AG09309 (cell line): ENCODE measurements at places on chromosomes 6 and 20.
A peak's percentile ranks its signal among the peaks of the same experiment; 100 is the strongest.

GRCh38 chr6:56649782-56650181 is 7.1 kb upstream of the DST start:
- DNase-seq: no peak

DNA sequence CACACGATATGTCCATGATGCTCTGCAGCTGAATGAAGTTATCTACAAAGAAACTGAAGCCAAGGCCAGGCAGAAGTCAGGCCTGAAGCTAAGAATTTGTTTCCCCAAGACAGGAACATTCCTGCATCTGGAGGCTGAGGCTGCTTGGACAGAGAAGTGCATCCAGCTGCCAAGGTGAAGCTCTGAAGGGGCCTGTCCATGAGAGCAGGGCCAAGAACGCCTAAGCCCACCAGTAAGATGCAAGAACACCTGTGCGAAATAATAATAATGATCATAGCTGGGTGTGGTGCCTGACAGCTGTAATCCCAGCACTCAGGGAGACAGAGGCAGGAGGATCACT is 37.7 kb upstream of the B4GALT5 start:
- no peak for DNase-seq

GRCh38 chr20:14583413-14583812 is 246.0 kb upstream of the FLRT3 start:
- no peak for DNase-seq

- DNase-seq: no peak
Observed at GRCh38 chr6:11778648-11779328, at the start of gene ADTRP. Gene ADTRP (minus strand): TSS chr6:11778803. CDS start chr6:11778759, 44 bp downstream.

DNA sequence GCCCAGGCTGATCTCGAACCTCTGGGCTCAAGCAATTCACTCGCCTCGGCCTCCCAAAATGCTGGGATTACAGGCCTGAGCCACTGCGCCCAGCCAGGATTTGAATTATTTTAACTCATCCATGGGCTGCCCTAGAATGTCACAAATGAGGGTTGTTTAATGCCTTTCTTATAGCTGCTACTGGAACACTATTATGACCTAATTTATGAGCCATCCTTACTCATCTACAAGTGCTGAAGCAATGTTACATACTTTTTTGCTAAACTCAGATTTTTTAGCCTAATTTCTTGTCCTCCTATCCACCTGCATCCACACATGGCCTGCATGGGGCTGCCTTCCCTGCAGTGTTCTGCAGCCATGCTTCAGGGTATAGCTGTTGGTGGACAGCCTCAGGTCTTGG is 59.9 kb downstream of the RTN4IP1 start:
- DNase-seq: no peak

DNA sequence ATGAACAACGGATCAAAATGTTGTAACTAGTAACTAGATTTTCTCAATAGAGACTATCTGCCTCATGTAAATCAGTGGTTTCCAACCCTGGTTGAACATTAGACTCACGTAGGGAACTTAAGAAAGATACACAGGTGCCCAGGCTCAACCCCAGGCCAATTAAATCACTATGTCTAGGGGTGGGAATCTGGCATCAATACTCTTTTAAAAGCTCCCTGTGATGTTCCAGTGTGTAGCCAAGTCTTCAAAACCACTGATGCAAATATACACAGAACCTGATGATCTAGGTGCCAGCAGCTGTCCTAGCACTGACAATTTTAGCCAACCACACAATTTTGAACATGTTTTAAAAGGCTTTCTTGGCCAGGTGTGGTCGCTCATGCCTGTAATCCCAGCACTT is 128.7 kb downstream of the TBC1D32 start:
- DNase-seq: no peak

- DNase-seq: no peak
Observed at GRCh38 chr6:114649298-114649697, 306.5 kb upstream of the HS3ST5 start.

DNA sequence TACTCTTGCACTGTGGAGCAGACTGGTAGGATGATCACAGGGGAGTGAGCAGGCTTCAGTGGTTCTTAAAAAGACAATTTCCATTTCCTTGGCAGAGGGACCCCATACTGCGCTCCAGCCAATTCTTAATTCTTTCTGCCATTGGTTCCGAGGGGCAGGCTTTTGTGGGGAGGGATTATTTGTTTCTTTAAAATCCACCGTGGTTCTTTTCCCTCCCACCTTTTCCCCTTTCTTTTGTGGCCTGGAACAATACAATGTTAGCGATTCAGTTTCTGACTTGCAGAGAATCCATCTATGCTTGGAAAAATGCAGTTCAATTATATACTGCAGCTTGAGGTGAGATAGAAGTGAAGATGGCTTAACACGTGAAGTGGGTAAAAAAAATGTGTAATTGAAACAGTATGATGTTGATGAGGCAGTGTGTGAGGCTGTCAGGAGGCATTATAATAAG is 379.0 kb upstream of the FLRT3 start:
- DNase-seq: no peak

- no peak for DNase-seq
Observed at GRCh38 chr6:88561034-88561953, 395.1 kb upstream of the CNR1 start.

GRCh38 chr6:169212897-169213813 is 40.5 kb downstream of the THBS2 start:
- no peak for DNase-seq

DNA sequence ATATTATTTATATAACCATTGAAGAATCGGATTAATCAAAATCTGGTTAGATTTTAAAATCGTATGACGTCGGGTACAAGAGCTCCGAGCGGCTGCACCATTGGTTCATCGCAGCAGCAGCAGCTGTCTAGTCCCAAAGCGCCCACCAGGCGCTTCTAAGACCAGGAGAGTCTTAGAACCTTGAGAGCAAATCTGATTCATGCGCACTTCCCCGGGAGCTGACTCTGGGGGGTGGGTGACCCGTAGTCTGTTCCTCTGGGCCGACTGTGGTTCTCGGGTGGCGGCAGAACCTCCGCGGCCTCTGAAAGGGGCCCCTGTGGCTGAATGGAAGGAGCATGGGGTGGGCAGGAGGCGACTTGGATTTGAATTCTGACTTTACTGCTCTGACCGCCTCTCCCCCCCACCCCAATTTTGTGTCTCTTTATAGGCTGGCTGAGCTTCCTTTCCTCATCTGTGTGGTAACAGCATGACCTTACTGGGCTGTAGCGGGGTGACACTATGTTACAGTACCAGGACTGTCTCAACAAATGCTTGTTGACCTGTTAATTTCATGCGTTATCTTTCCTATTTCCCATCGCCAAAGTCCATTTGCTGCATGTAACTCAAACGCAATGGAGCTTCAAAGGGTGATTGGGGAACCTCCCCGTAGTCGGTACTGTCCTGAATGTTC is 119.7 kb downstream of the RTN4IP1 start:
- no peak for DNase-seq

- peak; percentile 42 for DNase-seq
Observed at GRCh38 chr6:69835414-69836179, 30.8 kb upstream of the COL19A1 start.

DNA sequence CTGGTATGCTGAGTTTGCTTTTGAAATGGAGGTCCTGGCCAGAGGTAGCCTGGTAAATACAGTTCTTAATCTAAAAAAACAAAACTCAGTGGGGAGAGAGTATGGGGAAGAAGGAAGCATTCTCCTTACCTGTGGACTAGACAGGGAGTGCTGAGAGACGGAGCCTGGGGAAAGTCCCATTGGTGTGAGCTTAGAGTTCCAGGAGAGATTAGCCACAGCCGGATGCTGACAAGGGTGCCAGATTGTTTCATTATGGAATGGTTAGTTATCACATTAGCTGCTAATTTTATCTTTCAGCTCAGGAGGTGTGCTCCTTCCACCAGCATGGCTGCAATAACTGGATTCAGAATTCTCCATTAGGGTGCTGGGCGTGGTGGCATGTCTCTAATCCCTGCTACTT is 75.9 kb downstream of the RREB1 start:
- DNase-seq: no peak

- no peak for DNase-seq
Observed at GRCh38 chr6:57265755-57266221, 43.7 kb upstream of the RAB23 start.

DNA sequence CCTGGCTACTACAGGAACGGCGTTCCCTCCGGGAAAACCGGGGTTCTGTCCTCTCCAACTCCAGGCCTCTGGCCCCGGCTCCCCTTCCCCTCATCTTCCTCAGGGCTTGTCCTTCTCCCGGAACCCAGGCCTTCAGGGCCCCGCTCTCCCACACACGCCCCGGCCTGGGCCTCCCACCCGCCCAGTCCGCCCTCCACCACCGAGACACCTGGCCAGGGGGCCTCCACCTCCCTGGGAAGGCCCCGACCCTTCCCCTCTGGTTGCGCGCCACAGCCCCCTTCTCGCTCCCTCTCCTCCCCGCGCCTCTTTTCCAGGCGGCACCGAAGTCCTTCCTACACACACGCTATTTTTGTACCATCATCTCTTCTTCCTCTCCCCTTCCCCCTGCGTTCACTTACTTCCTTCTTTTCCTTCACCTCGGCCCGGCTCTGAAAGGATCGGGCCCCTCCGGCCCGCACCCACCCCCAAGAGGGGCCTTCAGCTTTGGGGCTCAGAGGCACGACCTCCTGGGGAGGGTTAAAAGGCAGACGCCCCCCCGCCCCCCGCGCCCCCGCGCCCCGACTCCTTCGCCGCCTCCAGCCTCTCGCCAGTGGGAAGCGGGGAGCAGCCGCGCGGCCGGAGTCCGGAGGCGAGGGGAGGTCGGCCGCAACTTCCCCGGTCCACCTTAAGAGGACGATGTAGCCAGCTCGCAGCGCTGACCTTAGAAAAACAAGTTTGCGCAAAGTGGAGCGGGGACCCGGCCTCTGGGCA is 1.3 kb upstream of the SIRPA start:
- no peak for DNase-seq

- peak; percentile 83 for DNase-seq
Observed at GRCh38 chr6:90478789-90479602, 107.9 kb downstream of the MAP3K7 start.

GRCh38 chr6:83307849-83308248 is 114.7 kb downstream of the RWDD2A start:
- no peak for DNase-seq

DNA sequence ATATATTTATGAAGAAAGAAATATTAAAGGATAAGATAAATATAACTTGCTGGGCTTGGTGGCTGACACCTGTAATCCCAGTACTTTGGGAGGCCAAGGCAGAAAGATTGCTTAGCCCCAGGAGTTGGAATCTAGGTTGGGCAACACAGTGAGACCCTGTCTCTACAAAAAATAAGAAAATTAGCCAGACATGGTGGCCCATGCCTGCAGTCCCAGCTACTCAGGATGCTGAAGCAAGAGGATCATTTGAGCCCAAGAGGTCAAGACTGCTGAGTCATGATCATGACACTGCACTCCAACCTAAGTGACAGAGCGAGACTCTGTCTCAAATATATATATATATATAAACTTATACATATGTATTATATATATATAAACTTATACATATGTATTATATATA is 164.0 kb downstream of the MRPL14 start:
- no peak for DNase-seq

- DNase-seq: peak; percentile 42
Observed at GRCh38 chr6:104711371-104711770, 148.3 kb downstream of the HACE1 start.
